ENCODE measurements at places on chromosomes 13 and 19.

DNA sequence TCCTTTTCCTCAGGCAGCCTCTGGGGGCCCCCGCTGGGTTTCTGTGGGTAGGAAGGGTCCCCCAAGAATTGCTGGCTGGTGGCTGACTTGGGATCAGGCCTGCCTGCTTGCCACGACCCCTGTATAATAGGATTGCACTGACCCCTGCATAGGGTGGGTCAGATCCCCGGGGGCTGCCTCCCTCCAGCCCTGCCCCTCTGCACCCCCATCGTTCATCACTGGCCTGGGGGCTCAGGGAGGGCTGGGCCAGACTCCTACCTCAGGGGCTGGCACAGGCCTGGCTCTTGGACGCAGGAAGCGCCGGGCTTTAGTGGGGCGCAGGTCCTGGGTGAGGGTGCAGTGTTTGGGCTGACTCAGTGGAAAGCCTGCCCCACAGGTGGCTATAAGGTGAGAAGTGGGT lies 10.6 kb downstream of the NDUFB7 start:
- DNase-seq: no peak

- no peak for DNase-seq
These were observed at the start of gene DIRAS1 for GRCh38 chr19:2720777-2721569. Gene DIRAS1, minus strand, starts transcription at chr19:2721372. Its CDS starts 3,566 bp downstream, at chr19:2717806.

GRCh38 chr19:5697022-5697889 lies 7.2 kb downstream of the RPL36 start:
- no peak for DNase-seq

DNA sequence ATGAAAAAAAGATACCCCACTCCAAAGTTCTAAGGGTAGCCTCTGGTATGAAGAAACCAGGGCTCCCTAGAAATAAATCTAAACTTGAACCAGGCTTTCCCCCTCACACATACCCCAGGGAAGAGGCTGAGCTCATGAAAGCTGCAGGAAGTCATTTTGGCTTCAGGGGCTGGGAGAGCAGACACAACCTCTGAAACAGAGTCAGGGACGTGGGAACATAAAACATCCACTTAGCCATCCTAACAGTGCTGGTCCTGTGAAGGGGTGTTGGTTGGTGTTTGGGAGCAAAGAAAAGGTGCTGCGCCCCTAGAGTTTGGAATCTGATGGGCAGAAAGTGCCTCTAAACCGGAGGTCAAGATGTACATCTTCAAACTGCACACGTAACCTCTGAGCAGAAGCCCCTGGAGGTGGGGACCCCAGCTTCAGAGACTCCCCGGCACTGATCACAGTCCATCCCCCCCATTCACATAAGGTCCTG lies 15.8 kb downstream of the RAB3D start:
- DNase-seq: no peak

DNA sequence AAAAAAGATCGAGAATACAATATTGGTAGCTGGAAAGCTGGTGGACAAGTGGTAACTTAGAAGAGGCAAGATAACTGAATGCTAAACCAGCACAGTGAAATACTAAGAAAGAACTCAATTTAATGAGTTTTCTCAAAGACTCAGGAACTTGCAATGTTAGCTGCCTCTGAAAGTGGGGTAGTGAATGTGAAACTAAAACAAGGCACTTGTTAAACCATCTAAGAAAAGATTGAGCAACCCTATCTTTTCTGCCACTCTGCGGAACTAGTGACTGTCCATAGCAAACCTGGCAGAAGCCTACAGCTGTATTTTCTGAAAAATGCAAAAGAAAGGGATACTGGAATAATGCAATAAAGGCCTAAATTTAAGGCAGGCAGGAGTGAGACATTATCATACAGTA lies 1574.4 kb upstream of the PRR20A start:
- no peak for DNase-seq

Data from CD4-positive, alpha-beta T cell treated with Interleukin-15 for 4 hours (primary cell).